ENCODE measurements at places on chromosomes 5 and 9.

GRCh38 chr9:101311758-101312420 is 72.9 kb downstream of the BAAT start:
- DNase-seq: no peak

DNA sequence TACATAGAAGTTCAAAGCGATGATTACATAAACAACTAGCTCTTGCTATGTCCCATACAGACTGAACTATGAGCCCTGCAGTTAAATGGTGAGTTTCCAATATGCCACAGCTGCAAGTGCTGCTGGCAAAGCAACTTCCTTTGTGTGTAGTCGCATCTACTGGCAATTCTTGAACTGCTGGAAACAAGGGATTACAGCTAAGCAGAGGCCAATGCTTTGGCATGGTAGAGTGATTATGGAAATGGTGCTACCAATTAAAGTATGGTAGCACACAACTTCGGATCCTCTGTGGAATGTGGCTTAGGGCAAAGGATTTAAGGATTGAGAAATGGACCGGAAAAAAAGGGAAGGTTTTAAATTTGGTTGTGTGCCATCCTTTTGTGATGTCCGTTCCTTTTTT is 856.6 kb downstream of the MAT2B start:
- DNase-seq: no peak

DNA sequence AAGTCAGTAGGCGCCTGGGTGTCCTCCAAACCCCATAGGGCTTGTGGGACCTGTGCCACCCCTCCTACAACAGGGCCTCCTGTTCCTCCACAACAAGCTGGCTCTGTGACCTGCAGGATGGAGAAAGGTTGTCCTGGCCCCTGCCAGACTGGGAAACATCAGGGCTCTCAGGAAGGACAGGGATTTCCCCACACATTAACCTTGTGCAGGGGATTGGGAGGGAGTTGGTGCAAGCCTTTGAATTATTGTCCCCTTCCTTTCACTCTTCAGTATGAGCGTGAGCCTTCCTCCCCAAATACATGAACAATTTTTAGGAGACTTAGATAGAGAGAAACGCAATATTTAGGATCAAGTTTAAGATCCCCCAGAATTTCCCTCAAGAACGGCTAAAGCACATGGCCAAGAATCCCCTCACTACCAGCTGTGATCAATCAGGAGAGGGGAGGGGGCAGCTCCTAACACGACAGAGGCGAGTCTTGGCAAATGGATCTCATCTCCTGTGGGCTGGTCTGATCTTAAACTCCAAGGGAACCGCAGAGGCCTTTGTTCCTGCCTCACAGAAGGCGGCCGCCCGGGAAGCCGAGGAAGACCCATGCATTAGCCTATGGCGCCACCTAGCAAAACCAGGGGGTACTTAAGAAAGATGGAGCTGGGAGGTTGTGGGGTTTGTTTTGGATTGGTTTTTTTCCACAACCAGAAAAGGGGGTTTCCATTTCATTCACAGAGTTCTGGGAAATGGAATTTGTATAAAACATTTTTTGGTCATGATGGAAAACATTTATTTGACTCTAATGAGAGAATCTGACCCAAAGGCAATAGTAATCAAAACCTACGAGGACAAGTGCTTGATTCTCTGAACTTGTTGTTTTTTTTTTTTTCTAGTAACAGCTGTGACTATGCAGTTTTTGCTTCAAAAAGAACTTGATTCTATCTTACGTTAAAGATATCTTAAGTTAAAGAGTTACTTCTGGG is 36.1 kb upstream of the OSMR start:
- DNase-seq: no peak

- no peak for DNase-seq
These were observed 186.3 kb downstream of the TLE4 start for GRCh38 chr9:79757881-79758669.

- DNase-seq: no peak
These were observed 2287.4 kb upstream of the WWC1 start for GRCh38 chr5:166004006-166004405.

DNA sequence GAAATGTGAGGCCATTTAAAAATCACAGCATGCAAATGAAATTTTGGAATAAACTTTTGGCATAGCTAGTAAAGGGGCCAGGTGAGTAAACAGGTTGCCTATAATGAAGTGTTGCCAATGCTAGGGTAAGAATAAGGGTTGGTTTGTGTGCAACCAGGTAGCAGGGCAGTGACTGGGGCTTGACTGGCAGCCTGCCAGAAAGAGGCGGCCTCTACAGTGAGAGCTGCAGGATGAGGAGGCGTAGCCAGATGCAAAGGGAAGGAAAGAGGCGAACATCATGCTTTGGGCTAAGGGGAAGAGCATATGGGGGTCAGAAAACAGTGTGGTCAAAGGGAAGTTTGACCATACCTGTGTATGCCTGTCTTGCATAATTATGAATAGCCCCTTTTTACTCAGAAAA is 70.6 kb downstream of the MAST4 start:
- DNase-seq: no peak

GRCh38 chr5:14280294-14280854 is 137.2 kb downstream of the TRIO start:
- DNase-seq: no peak

GRCh38 chr5:31786090-31786631 is 147.2 kb downstream of the PDZD2 start:
- DNase-seq: no peak

GRCh38 chr5:141681695-141682641 is at the start of gene ARAP3:
ARAP3 (minus strand) TSS chr5:141682230; CDS start chr5:141680486, 1,744 bp downstream.
- peak; percentile 46 for DNase-seq

DNA sequence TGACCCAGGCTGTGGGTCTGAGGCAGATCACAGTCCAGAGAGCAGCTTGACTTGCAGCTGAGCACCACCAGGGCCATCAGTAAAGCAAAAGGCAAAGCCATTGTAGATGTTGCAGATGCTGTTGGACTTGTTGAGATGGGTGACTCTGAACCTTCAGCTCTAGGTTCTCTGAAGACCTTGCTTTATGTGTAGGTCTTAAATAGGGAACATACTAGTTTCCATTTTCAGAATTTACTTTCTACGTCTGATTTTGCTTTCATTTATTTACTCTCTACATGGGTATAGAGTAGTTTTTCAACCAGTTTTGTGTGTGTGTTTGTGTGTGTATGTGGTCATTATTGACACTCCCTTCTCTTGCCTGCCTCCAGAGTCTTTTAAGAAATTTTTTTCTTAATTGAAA is at the start of gene IFNA6:
IFNA6 (minus strand) TSS at position 101 of the 400 bp plus-strand sequence; CDS start at position 101, 0 bp downstream.
- no peak for DNase-seq

DNA sequence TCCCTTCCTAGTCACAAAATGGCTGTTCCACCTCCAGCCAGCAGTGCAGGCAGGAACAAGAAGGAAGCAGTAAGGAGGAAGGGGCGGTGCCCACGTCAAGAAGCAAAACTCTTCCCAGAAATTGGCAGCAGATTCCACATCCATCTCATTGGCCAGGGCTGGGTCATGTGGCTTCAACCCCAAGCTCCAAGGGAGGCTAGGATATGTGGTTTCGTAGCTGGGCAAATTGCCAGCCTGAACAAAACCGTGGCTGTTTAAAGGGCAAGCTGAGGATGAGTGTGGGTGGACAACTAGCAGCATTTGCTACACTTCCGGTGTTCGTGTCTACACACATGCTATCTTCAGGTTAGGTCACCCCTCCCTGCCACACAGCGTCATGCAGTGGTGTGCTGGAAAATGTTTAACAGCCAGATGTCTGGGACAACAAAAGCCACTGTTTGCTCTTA is 92.1 kb upstream of the MAP1B start:
- DNase-seq: no peak

DNA sequence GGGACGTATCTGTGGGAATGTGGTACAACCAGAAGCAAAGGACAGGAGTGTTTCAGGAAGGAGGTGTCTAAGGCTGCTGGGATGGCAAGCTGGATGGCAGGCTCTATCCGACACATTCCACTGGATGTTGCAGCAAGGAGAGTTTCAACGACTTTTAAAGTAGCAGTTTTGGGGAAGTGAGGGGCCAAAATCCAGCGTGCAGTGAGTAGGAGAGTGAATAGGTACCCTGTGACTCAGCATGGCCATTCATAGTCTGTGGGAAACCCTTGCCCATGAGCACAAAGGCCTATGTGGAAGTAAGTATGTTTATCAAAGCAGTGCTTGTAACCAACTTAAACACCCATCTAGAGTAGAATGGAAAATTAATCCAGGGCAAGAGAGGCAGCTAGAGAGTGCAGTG is 664.7 kb downstream of the ACTL7B start:
- DNase-seq: no peak

- peak; percentile 23 for DNase-seq
These were observed 631 bp downstream of the CFAP77 start for GRCh38 chr9:132410642-132411041.

DNA sequence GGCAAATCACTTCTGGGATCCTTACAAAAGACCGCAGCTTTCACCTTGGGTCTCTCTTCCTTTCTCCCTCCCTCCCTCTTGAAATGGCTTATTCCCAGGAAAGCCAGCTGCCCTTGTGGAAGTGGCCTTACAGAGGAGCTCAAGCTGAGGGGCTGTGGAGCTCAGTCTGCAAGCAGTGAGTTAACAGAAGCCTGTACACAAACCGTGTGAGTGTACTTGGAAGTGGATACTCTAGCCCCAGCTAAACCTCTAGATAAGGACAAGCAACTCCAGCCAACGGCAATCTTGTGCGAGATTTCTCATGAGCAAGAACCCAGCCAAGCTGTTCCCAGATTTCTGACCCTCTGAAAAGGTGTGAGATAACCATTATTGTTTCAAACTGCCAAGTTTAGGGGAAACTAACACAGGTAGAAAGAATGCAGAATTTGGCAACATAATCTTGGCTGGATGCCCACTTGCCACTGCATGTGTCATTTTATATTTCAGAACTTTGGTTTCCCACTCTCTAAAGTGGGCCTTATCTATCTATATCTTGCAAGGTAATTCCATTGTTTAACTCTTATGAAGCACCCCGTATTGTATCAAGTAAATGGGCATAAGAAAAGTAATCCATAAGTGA is 85.6 kb downstream of the CDH18 start:
- no peak for DNase-seq

- no peak for DNase-seq
These were observed 261.8 kb downstream of the GAS1 start for GRCh38 chr9:86685556-86685955.

- no peak for DNase-seq
These were observed 4.8 kb upstream of the TTC23L start for GRCh38 chr5:34833976-34834793.

DNA sequence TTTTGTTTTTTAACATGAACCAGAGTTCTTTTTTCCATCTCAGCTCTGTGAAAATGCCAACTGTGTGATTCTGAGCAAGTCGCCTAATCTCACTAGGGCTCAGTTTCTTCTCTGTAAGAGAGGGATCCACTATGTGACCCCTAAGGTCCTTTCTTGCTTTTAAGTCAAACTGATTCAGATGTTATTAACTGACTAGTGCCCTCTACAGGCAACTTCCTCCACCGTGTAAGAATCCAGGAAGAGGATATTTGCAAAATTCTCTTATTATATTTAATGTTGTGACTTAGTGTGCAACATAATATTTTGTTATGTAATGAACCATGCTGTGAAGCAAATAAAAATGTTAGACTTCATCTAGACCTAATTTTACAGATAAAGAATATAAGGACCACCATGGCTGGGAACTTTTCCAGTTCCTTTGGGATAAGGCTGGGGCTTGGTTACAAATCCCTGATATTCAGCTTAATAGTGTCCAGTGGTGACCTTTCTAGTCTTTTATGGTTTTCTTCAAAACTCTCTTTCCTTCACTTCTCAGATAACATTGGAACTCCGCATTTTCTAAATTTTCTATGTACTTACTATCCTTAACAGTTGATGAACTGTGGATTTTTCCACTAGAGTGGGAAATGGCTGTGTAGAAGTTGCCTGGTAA is 244.7 kb downstream of the PIK3R1 start:
- DNase-seq: peak; percentile 38

DNA sequence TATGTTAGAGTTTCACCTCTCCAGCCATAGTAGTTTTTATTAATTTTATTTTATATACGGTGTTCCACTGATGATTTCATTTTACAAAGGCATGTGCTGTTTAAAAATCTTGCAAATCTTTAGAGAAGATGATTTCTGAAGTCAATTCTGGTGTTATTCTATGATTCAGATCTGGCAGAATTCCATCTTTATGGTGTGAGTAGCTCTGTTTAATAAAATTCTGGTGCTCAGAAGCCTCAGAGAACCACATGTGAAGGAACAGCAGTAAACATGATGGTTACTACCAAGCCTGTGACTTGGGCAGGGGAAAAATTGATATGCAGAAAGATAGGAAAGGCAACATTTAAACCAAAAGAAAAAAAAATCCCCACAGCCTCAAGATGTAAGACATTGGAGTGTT is 299.7 kb downstream of the NPR3 start:
- no peak for DNase-seq

DNA sequence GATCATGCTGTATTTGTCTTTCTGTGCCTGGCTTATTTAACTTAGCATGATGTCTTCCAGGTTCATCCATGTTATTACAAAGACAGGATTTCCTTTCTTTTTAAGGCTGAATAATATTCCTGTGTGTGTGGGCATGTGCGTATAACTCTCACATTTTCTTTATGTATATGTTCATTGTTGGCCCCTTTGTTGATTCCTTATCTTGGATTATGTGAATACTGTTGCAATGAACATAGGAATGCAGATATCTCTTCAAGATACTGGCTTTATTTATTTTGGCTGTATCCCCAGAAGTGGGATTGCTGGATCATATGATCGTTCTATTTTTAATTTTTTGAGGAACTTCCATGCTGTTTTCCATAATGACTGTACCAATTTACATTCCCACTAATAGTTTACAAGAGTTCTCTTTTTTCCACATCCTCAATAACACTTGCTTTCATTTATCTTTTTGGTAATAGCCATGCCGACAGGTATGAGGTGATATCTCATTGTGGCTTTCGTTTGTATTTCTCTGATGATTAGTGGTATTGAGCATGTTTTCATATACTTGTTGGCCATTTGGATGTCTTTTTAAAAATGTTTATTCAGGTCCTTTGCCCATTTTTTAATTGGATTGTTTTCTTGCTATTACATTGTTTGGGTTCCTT is 38.0 kb downstream of the CREBRF start:
- DNase-seq: no peak

GRCh38 chr5:174617910-174618309 is 106.5 kb upstream of the MSX2 start:
- DNase-seq: no peak

- DNase-seq: no peak
These were observed 163.5 kb downstream of the ARSB start for GRCh38 chr5:78821536-78822021.

DNA sequence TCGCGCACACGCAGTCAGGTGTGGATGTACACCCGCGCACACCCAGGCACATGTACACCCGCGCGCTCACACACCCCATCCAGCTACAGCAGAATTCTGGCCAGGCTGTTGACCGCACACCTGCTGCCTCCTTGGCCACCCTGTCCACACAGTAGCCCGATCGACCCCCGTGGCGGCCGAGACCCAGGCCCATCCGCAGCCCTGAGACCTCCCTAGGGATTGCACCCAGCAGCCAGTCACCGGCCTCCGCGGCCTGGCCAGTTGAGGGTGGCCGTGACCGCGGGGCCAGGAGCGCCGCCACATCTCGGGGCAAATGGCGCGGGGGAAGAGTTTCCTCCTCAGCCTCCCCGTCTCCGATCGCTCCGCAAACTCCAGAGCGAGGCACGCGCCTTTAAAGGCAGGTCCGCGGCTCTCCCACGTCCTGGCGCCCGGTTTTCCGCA is 774 bp upstream of the ADAMTS16 start:
- no peak for DNase-seq

All from activated CD8-positive, alpha-beta memory T cell treated with anti-CD3 and anti-CD28 coated beads, Interleukin-2, amount 50 U/mL, for 4 hours (primary cell).